Retinal pigment epithelial cell (primary cell): ENCODE measurements at places on chromosomes 3 and 15.

GRCh38 chr15:48176112-48176511 lies 2.0 kb downstream of the MYEF2 start:
- no peak for DNase-seq

DNA sequence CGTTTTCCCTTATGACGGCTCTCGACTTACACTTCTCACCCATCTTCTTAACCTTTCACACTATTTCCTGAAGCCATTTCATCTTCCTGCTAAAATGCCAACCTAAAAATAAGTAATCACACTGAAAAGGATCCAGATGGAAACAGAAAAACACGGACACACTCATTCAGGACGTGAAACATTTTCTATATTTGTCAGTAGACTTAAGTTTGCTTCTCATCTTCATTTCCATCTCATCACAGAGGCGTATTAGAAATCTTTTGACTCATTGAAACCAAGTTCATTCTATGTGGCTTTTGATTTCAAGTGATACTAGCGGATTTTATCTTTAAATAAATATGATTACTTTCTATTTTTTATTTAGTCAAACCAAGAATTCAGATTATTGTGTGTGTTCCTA lies 27.4 kb upstream of the DLG1 start:
- DNase-seq = no peak

GRCh38 chr3:157755233-157755632 lies 252.0 kb upstream of the VEPH1 start:
- no peak for DNase-seq

DNA sequence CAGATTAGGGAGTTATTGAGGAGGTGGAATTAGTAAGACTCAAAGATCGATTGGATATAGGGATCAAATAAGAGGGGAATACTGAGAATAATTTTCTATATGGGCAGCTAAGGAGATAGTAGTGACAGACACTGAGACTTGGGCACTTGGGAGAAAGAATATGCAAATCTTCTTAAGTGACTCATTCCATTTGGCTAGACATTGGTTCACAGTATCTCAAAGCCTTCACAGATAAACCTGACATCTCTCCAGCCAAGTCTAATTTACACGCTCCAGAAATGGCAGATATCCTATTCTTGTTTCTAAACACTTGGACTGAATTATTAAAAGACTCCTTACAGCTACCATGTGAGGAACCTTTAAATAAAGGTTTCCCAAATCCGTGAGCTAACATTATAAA lies 104.6 kb upstream of the ADAMTS9 start:
- peak; percentile 2 for DNase-seq

- DNase-seq = no peak
Measured at GRCh38 chr15:48653913-48654670, 8.6 kb upstream of the FBN1 start.

DNA sequence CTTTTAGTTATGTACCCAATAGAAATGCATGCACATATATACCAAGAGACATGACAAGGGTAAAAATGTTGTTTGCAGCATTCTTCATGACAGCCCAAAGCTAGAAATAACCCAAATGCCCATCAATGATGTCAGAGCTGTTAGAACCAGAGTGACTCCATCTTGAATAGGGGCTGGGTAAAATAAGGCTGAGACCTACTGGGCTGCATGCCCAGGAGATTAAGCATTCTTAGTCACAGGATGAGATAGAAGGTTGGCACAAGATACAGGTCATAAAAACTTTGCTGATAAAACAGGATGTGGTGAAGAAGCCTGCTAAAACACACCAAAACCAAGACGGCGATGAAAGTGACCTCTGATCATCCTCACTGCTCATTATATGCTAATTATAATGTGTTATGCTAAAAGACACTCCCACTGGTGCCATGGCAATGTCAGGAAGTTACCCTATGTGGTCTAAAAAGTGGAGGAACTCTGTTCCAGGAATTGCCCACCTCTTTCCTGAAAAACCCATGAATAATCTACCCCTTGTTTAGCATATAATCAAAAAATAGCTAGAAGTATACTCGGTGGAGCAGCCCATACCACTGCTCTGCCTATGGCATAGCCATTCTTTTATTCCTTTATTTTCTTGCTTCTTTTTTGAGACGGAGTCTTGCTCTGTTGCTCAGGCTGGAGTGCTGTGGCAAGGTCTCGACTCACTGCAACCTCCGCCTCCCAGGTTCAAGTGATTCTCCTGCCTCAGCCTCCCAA lies 32.9 kb downstream of the ZBTB11 start:
- DNase-seq = peak; percentile 48

- no peak for DNase-seq
Measured at GRCh38 chr3:43710607-43711006, 19.9 kb downstream of the ABHD5 start.

- no peak for DNase-seq
Measured at GRCh38 chr15:67156426-67156825, 91.0 kb downstream of the SMAD3 start.
